Activated gamma-delta T cell treated with Interleukin-2 at 50 U/mL for 16 hours (primary cell): ENCODE measurements at places on chromosomes 3 and 15.

- DNase-seq: no peak
These were observed 52.4 kb downstream of the POLQ start for GRCh38 chr3:121493431-121493830.

- peak; percentile 60 for DNase-seq
These were observed 34.3 kb downstream of the IRAK2 start for GRCh38 chr3:10198761-10199649.

GRCh38 chr3:184525337-184526087, 36.1 kb upstream of the EPHB3 start:
- DNase-seq: no peak

DNA sequence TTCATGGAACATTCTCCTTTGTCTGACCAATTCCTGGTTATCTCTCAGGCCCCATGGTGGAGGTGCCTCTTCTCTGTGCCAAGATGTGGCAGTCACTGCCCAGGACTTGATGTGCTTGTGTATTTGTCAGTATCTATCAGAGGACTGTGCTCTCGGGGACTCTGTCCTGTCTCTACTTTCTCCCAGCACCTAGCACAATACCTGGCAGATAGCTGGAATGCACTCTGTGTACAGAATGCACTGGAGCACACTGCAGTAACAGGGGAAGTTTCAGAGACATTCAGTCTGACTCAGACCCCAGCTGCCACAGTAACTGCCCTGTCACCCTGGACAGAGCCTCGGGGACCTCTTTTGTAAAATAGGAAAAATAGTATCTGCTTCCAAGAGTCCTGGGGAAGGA, 34.6 kb upstream of the SV2B start:
- DNase-seq: no peak

DNA sequence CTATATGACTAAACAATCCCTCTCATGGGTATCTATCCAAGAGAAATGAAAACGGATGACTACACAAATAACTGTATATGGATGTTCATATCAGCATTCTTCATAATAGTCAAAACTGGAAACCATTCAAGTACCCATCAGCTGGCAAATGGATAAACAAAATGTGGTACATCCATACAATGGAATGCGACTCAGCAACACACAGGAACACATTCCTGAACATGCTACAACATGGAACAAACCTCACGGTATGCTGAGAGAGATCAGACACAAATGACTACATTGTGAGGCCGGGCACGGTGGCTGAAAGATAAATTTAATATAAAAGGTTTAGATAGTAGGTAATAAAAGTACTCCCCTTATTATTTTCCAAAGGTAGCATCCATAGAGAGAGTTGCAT, 42.6 kb downstream of the CCR4 start:
- no peak for DNase-seq

DNA sequence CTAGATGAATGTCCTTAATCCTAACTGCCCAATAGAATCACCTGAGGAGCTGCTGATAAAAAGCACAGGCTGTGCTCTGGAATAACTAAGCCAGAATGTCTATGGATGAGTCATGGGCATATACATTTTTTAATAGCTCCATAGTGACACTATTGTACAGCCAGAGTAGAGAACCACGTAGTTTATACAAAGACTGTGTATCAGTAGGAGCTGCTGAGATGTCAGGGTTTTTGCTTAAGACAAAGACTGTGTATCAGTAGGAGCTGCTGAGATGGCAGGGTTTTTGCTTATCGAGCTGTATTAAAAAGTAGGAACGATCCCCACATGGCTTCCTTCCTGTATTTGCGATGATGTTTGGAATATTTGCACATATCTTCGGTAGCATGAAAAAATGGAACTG, 137.4 kb downstream of the SV2B start:
- no peak for DNase-seq

DNA sequence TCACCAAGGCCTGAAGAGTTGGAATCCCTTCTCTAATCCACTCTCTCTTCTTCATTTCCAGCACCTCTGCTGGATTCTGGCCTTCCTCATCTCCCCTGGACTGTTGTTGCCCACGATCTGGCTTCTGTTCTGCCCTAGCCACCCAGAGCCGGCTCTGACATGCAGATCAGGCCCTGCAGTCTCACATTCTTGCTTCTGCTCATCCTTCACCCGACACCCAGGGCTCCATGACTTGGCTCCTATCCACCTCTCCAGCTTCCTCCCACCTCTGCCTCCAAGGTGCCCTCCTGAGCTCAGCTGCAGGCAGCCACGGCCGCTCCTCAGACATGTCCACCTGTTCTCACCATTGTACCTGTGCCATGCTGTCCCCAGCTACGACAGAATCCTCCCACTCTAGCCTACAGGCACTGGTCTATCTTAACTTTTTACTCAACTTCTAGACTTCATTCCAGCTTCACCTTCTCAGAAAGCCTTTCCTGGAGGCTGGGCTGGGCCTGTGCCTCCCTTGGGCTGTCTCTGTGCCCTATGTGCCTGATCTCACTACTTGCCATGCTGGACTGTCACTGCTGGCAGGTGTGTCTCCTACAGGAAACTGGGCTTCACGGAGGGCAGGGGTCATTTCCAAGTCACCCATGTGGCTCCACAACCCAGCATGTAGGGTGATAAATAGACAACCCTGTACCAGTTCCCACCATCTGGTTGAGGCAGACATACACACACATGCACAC, 16.0 kb upstream of the TBC1D21 start:
- DNase-seq: no peak

DNA sequence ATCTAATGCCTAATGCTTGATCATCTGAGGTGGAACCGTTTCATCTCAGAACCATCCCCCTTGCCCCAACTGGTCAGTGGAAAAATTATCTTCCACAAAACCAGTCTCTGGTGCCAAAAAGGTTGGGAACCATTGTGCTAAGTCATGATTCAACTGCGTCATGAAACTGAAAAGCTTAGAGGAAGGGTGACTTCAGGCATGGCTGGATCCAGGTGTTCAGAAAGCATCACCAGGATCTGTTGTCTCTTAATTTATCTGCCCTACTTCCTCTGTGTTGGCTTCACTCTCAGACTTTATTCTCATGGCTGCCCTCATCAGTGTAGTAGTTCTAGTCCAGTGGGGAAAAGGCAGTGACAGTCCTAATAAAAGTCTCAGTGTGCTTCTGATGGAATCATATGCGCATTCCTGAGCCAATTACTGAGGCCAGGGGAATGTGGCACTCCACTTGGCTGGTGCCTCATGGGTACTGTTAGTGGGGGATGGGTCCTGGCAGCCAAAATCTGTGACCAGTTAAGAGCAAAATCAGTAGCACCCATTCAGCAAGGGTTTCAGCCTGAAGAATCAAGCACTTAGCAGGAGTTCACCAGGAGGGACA, 110.3 kb downstream of the WNT5A start:
- DNase-seq: no peak

DNA sequence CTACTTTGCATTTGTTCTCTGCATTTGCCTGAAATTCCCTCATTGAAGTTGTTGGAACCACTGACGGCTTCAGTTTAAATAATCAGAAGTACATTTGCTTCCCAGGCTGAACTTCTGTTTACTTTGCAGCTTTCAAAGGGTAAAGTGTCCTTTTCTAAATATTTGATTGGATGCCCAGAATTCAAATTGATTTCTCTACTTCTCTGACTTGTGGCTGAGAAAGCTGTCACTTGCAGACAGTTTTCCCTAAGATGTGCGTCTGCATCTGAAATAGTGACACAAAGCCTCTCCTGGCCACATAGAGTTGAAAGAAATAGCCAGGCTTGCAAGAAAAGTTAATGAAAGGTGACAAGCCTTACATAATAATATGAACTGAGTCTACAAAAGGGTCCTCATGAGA, 299.6 kb downstream of the THSD4 start:
- DNase-seq: no peak

DNA sequence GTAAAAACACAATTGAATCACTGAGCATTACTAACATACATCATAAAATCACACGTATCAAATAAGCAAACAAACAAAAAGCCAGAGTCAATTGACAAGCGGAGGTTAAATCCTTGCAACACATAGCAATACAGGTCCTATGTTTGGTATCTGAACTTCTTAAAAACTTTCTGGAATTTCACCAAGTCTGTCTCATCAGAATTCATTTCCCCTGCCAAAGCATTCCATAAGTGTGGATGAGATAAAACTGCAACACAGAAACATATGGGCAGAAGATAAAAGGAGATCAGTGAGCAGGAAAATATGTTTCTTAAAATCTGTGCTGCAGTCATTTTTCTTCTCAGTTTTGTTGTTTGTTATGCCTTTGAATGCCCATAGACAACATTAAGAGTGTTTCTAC, 1155.5 kb downstream of the TBL1XR1 start:
- DNase-seq: no peak

GRCh38 chr3:54069961-54070360, 52.4 kb upstream of the CACNA2D3 start:
- DNase-seq: no peak

- no peak for DNase-seq
These were observed 486 bp downstream of the LSG1 start for GRCh38 chr3:194671511-194671899.

- no peak for DNase-seq
These were observed 39.0 kb upstream of the POMGNT2 start for GRCh38 chr3:43144761-43145490.

GRCh38 chr3:76362643-76363042, 577.3 kb upstream of the ZNF717 start:
- DNase-seq: no peak
